ENCODE measurements at places on chromosomes 11 and 22. TPM values are rescaled to one million over a fixed set of nuclear protein-coding genes. Genes with fewer than 3 reads are reported as not detected.

- no peak for DNase-seq
Measured at GRCh38 chr22:35802885-35803284, 85.2 kb downstream of the APOL5 start.

- DNase-seq, result no peak
Measured at GRCh38 chr11:127939000-127939399, 648.4 kb downstream of the ETS1 start.

DNA sequence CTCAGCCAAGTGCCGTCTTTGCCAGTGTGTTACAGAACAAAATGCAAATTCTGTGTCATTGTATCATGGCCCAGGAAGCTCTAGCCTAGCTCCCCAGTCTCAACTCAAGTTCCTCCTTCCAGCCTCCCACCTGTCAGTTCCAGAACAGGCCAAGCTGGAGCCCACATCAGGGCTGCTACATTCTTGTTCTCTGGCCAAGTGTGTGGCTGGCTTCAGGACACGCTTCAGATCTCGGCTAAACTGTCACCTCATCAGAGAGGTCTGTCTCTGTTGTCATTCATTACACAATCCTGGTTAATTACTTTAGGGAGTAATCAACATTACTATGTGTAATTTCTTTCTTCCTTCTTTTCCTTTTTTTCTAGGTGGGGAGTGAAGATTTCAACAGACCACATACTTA lies 347.0 kb upstream of the SYN3 start:
- no peak for DNase-seq

GRCh38 chr11:74318241-74318932 lies 6.9 kb upstream of the P4HA3 start:
- DNase-seq, result no peak

GRCh38 chr11:108788565-108789199 lies 123.8 kb downstream of the DDX10 start:
- no peak for DNase-seq

UPK2 gene
- total RNA-seq, result not detected
